ENCODE measurements at places on chromosomes 1 and 21. TPM values are rescaled to one million over a fixed set of nuclear protein-coding genes. Genes with fewer than 3 reads are reported as not detected.

Gene SPRR4
- total RNA-seq: not detected

Gene ERICH3
- total RNA-seq: not detected

DNA sequence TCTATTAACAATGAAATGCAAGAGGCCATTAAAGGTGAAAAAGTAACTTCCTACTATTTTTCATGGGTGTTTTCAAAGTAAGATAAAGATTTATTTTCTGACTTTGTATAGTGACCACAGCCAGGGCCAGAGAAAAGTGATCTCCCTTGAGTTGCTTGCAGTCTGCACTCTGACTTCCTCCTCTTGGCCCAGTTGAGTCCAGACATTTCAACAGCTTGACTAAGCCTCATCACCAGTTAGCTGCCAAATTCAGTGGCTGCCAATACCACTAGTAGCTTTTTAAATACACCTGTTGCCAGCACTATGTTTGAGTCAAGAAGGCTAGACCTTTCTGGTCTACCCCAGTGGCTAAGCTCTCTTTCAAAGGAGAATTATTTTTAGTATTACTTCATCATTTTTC lies 3.7 kb upstream of the NEK7 start:
- DNase-seq: peak; percentile 52

DNA sequence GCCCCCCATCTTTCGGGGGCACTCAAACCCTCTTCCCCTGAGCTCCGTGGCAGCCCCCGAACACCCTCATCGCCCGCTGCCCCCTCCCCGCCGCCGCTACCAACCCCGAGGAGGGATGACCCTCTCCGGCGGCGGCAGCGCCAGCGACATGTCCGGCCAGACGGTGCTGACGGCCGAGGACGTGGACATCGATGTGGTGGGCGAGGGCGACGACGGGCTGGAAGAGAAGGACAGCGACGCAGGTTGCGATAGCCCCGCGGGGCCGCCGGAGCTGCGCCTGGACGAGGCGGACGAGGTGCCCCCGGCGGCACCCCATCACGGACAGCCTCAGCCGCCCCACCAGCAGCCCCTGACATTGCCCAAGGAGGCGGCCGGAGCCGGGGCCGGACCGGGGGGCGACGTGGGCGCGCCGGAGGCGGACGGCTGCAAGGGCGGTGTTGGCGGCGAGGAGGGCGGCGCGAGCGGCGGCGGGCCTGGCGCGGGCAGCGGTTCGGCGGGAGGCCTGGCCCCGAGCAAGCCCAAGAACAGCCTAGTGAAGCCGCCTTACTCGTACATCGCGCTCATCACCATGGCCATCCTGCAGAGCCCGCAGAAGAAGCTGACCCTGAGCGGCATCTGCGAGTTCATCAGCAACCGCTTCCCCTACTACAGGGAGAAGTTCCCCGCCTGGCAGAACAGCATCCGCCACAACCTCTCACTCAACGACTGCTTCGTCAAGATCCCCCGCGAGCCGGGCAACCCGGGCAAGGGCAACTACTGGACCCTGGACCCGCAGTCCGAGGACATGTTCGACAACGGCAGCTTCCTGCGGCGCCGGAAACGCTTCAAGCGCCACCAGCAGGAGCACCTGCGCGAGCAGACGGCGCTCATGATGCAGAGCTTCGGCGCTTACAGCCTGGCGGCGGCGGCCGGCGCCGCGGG lies 837 bp downstream of the FOXD3 start:
- DNase-seq: no peak

- no peak for DNase-seq
Measured at GRCh38 chr1:115873184-115873583, 32.3 kb upstream of the NHLH2 start.

DNA sequence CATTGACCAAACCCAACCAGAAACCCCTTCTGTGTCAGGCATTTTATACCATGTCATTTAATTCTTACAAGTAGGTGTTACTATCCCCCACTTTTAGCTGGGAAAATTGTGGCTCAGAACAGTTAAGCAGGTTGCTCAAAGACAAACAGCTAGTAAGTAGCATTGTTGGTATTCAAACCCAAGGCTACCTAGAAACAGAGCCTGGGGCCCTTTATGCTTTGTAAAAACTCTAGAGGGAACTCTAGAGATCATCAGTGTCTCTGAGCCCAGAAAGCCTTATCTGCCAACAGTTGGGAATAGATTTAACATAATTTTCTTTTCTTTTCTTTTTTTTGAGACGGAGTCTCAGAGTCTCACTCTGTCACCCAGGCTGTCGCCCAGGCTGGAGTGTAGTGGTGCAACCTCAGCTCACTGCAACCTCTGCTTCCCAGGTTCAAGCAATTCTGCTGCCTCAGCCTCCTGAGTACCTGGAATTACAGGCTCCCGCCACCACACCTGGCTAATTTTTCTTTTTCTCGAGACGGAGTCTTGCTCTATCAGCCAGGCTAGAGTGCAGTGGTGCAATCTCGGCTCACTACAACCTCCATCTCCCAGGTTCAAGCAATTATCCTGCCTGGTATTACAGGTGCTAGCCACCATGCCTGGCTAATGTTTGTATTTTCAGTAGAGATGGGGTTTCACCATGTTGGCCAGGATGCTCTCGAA lies 48.5 kb upstream of the OSBPL9 start:
- DNase-seq: no peak

- no peak for DNase-seq
Measured at GRCh38 chr1:155081472-155082300, 3.0 kb downstream of the EFNA3 start.

DNA sequence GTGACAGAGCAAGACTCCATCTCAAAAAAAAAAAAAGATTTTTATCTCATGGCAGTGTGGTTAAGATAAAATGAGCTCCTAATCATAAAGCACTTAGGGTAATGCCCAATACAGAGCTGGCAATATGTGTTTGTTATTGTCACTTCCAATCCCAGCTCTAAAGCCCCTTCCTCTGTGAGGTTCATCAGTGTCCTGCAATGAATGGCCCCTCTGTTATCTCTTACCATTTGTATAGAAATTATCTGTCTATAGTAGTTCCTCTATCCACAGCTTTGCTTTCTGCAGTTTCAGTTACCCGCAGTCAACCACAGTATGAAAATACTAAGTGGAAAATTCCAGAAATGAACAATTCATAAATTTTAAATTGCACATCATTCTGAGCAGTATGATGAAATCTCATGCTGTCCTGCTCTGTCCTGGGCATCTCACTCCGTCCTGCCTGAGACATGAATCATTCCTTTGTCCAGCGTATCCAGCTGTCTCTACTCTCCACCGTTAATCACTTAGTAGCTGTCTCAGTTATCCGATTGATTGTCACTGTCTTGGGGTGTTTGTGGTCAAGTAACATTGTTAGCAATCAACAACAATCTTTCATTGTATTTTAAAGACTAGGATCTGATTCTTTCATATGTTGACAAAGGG lies 50.2 kb upstream of the DNAH14 start:
- DNase-seq: peak; percentile 89

GRCh38 chr1:89918794-89919155 lies 76.1 kb upstream of the ZNF326 start:
- no peak for DNase-seq

GRCh38 chr1:75786901-75787493 lies 941 bp downstream of the RABGGTB start:
- no peak for DNase-seq

DNA sequence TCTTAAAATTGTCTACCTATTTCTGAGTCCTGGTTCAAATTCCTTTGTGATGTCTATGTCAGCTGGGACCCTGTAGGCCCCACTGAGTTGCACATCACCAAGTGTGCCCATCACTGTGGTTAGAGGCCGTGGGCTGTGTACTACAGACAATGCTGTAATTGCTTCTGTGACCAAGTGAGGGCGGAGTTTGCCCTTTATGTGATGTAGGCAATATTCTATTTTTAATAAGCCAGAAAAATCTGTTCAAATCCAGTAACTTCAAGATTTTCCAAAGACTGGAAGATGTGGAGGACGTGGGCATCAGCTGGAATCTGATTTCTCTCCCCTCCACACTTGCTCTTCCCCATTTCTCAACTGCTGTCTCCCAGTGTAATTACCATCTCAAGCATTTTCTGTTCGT lies 215.4 kb downstream of the PBX1 start:
- DNase-seq: no peak

Data from A172 (cell line).